ENCODE measurements at places on chromosomes 3 and 15.

- DNase-seq: peak; percentile 46
Observed at GRCh38 chr15:56042982-56043980, 49.9 kb upstream of the NEDD4 start.

GRCh38 chr3:39273119-39273518 lies 6.7 kb downstream of the CX3CR1 start:
- no peak for DNase-seq

- DNase-seq: no peak
Observed at GRCh38 chr3:10505791-10506585, 602 bp upstream of the ATP2B2 start.

GRCh38 chr15:27486051-27486450 lies 515.1 kb downstream of the GABRG3 start:
- no peak for DNase-seq

- DNase-seq: no peak
Observed at GRCh38 chr3:4565809-4566501, 72.8 kb downstream of the ITPR1 start.

GRCh38 chr3:102141096-102141927 lies 292.0 kb downstream of the NFKBIZ start:
- DNase-seq: no peak

DNA sequence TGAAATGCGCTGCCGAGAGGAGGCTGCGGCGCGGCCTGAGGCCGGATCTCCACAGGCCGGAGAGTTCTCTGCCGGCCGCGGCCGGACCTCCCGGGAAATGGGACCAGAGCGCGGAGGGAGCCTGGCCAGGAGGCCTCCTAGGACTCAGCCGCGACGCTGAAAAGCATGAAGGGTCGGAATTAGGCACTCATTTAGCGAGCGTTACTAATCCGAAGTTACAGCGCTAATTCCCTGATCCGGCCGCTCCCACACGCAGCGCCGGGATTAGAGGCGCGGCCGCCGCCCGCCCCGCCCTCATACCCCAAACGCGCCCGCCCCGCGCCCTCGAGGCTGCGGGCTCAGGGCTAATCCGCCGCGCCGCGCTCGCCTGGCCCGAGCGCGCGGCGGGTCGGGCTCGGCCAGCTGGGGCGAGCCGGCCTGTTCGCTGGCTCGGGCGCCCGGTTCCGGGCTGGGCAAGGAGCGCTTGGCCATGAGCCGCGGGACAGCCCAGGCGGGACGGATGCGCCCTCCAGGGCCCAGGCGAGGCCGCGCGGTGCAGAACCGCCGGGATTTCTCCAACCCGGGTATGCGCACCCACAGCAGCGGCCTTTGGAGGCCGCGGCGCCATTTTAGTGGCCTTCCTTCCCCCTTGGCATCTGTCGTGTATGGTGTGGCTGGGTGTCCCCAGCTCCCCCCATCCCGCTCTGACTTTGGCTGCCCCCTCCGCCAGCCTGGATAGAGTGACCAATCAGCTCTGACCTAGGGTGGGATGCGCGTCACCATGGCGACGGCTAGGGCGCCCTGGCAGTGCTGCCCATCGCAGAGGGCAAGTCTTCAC lies 36.8 kb upstream of the POLG start:
- DNase-seq: no peak

DNA sequence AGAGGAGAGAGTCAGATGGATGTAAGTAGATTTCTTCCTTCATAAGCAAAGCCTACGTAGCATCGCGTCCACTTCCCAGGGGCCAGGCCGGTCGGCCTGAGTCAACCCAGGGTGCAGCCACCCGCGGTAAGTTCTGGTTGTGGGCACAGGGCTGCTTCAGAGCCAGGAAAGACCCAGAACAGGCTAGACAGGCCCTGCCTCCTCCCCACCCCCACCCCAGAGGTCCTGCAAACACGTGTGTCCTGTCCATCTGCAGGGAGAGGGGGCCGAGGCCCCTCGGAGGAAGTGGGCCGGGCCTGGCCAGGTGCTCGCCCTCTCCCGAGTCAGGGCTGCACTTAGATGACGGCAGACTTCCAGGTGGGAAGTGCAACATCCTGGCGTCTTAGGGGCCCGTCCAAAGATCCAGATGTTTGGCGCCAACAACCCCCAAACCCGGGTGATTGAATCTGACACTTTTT lies 100.8 kb upstream of the ALDH1A3 start:
- no peak for DNase-seq

DNA sequence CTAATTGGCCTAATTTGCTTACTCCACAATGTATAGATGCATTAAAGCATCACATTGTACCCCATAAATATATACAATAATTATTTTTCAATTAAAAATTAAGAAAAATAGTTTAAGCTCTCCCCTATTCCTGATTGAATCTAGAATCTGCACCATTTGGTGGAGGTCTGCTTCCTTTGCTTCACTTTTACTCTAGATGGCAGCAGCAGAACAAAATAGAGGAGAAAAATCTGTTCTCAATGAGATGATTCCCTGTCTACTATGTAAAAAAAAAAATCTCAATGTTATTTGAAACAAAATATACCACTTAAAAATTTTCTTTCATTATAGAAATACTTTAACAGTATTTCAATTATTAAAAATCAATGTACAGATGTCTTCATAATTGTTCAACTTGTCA lies 109.6 kb upstream of the FXR1 start:
- DNase-seq: no peak

GRCh38 chr15:74207652-74208440 lies 5.3 kb upstream of the STRA6 start:
- no peak for DNase-seq

DNA sequence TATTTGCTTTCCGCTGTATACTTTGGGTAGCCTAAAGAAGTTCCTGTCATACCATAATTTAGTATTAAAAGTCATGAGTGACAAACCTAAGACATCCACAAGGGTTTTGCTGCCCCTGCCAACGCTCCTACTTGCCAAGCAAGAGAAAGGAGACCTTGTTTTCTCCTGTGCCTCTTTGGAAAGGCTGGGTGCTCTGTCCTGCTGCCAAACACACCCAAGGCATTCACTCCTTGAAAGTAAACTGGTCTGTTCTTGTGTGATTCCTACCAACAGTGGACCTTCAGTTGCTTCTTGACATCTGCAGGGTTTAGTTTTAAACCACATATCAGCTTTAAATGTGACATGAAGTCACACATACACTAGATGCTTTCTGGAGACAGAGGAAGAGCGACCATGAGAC lies 295.4 kb downstream of the SLC9A9 start:
- no peak for DNase-seq

All from activated T-cell treated with anti-CD3 and anti-CD28 coated beads, Interleukin-2, amount 50 U/mL, for 72 hours (primary cell).